ENCODE measurements at places on chromosomes 16 and 17. TPM values are rescaled to one million over a fixed set of nuclear protein-coding genes. Genes with fewer than 3 reads are reported as not detected.

Gene KCNJ12
- 4.1 TPM for total RNA-seq

Gene RAPGEFL1
- 33.3 TPM for total RNA-seq

Gene C16orf54
- total RNA-seq: 0.37 TPM

Gene TMEM98
- 104 TPM for total RNA-seq

Gene HSD11B2
- total RNA-seq: 18.0 TPM

Gene OR3A2
- not detected for total RNA-seq

Gene CES1
- 16.7 TPM for total RNA-seq

Gene HAS3
- total RNA-seq: 1.2 TPM

Gene TMEM92
- 10.4 TPM for total RNA-seq

DNA sequence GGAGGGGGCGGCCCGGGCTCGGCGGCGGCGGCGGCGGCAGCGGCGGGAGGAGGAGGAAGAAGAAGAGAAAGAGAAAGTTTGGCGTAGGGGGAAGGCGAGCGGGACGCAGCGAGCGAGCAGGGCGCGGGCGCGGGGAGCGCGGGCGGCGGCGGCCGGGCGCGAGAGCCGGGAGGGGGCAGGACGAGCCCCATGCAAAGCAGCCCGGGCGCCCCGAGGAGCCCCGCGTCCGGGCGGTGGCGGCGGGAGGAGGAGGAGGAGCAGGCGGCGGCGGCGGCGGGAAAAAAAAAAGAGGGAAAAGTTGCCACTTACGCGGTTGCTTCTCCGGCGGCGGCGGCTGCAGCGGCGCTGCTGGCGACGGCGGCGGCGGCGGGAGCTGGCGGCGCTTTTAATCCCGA lies 10.3 kb upstream of the ZFHX3 start:
- H3K36me3 ChIP-seq: no peaks in the 10 kb centered on the region
- no peak for DNase-seq
- H3K27me3 ChIP-seq: peaks cover 1% of the 10 kb centered on the region
- peak overlapping the region; percentile 87 for H3K27ac ChIP-seq
- peak overlapping the region; percentile 91 for H3K4me3 ChIP-seq
- peaks cover 45% of the 10 kb centered on the region for H3K4me1 ChIP-seq

DNA sequence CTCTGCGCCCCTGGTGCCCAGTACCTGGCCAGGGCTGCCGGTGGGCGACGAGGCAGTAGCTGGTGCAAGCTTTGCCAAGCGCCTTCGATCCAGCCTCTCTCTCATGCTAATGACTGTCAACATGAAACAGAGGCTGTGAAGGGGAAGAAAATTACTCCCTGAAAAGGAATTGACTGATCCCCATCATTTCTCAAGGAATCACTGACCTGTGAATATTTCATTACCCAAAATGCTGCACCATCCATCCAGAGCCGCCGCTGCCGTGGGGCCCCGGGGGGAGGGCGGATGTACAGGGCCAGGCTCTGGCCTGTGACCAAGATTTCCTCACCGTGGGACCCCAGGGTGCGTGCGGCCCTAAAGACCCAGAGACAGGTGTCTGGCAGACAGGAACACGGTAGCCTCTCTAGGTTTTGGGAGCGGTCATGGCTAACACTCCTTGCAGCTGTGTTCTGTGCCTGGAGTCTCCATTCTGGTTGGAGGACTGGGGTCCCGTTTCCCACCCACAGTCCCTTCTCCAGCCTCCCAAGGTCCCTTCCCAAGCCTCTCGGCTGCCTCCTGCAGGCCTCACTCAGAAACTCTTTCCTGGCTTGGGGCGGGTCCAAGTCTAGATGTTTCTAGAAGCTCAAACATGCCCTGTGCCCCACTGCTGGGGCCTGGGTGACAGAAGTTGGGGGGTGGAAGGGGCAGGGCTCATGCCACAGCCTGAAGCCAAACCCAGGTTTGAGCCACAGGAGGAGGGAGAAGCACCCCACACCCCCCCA lies 73.3 kb downstream of the ENGASE start:
- H3K27me3 ChIP-seq: peaks cover 32% of the 10 kb centered on the region
- no peak overlapping the region for H3K4me3 ChIP-seq
- H3K4me1 ChIP-seq: no peaks in the 10 kb centered on the region
- H3K36me3 ChIP-seq: no peaks in the 10 kb centered on the region

- no peaks in the 10 kb centered on the region for H3K27me3 ChIP-seq
- H3K36me3 ChIP-seq: peaks cover 79% of the 10 kb centered on the region
- no peak for DNase-seq
- H3K4me1 ChIP-seq: no peaks in the 10 kb centered on the region
- no peak overlapping the region for H3K27ac ChIP-seq
Observed at GRCh38 chr17:37564252-37564651, 45.0 kb downstream of the SYNRG start.

GRCh38 chr17:21551081-21551881 lies 141.0 kb upstream of the KCNJ18 start:
- H3K27me3 ChIP-seq: no peaks in the 10 kb centered on the region
- H3K4me1 ChIP-seq: peaks cover 37% of the 10 kb centered on the region
- no peaks in the 10 kb centered on the region for H3K36me3 ChIP-seq
- DNase-seq: peak; percentile 85
- H3K4me3 ChIP-seq: peak overlapping the region; percentile 74

- no peak overlapping the region for H3K4me3 ChIP-seq
- H3K27me3 ChIP-seq: peaks cover 10% of the 10 kb centered on the region
- peaks cover 9% of the 10 kb centered on the region for H3K4me1 ChIP-seq
- H3K27ac ChIP-seq: no peak overlapping the region
Observed at GRCh38 chr17:11238705-11239104, 2.3 kb upstream of the SHISA6 start.

- DNase-seq: no peak
- H3K36me3 ChIP-seq: no peaks in the 10 kb centered on the region
- H3K27me3 ChIP-seq: no peaks in the 10 kb centered on the region
- H3K4me1 ChIP-seq: no peaks in the 10 kb centered on the region
- H3K27ac ChIP-seq: no peak overlapping the region
Observed at GRCh38 chr17:55177855-55178217, 86.9 kb upstream of the HLF start.

- H3K36me3 ChIP-seq: no peaks in the 10 kb centered on the region
- H3K4me3 ChIP-seq: no peak overlapping the region
- no peak for DNase-seq
- H3K4me1 ChIP-seq: no peaks in the 10 kb centered on the region
Observed at GRCh38 chr16:48099455-48099854, 56.3 kb downstream of the ABCC12 start.

- no peak overlapping the region for H3K4me3 ChIP-seq
- DNase-seq: no peak
- H3K27ac ChIP-seq: peak overlapping the region; percentile 81
- H3K36me3 ChIP-seq: no peaks in the 10 kb centered on the region
- no peaks in the 10 kb centered on the region for H3K27me3 ChIP-seq
Observed at GRCh38 chr16:24989494-24989893, 25.7 kb downstream of the ARHGAP17 start.

Data from stomach (tissue), 19 donors.